ENCODE measurements at places on chromosomes 2 and 18.

DNA sequence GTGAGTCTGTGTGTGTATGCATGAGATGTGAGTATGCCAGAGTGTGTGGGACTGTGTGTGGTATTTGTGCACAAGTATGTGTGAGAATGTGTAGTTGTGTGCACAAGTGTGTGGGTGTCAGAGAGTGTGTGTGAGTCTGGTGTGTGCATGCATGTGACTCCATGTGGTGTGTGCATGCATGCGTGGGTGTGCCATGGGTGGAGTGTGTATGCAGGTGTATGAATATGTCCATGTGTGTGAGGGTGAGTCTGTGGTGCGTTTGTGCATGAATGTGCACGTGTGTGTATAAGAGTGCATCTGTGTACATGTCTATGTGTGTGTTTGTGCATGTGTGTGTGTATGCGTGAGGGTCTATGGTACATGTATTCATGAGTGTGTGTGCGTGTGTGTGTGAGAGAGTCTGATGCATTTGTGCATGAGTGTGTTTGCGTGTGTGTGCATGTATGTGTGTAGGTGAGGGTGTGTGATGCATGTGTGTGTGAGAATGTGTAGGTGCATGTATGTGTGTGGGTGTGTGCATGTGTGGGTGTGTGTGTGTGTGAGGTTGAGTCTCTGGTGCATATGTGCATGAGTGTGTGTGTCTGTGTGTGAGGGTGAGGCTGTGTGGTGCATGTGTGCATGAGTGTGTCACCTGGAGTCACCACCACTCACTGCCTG, 226.8 kb downstream of the LDLRAD4 start:
- no peak for DNase-seq

DNA sequence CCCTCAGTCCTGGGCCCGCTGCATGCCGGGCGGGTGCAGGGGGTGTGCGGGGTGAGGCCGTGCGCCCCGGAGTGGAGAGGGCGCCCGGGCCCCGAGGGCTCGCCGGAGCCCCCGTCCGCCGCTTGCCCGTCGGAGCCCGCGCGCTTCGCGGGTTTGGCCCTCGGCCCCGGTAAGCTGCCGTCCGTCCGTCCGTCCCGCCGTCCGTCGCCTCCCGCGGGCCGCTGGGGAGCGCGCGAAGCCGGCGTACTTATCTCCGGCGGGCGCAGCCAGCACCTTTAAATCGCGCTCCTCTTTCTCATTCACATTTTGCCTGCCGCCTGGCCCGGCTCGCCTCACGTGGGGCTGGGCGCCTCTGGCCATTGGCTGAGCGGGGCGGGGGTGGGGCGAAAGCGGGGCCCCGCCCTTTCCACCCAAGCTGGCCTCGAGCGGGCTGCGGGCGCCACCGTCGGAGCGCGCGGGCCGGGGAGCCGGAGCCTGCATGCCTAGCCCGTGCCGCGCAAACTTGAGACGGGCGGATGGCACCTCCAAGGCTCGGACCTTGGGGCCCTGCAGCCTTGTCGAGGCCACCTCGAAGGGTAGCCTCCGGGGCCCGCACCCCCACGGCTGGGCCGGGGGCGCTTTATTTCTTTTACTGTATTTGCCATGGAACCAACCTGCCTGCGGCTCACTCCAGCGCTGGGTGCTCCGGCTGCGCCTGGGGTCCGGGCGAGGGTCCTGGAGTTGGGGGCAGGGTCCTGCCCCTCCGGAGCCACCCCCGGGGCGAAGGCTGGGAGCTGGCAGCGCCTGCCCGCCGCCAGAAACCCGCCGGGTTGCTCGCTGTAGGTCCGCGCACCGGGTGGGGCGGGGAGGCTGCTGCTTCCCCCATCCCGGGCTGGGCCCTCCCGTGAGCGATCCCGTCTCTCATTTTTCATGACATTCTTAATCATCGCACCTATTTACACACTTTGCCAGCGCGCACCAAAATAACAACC, at the start of gene GBX2:
Gene GBX2 (minus strand): TSS at position 277 of the 971 bp plus-strand sequence. CDS start 415 bp downstream, outside the sequence.
- DNase-seq = no peak

GRCh38 chr18:41938445-41938844, 16.6 kb upstream of the PIK3C3 start:
- DNase-seq = no peak

DNA sequence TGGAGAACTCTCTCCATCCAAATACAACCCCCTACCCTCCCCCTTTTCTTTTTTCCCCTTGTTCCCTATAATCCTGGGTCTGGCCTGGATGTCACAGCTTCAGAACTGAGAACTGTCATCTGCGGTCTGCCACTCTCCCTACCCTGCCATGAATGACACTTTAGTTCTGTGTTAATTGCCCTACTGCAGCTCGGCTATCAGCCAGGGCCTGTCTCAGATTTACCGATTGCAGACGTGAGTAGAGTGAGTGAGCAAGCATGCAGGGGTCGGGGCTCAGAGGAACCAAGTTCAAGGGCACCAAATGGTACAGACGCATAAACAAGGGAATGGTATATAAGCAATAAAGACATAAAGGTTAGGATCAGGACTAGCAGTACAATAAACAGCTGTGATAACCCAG, 967.8 kb downstream of the BCL11A start:
- no peak for DNase-seq

DNA sequence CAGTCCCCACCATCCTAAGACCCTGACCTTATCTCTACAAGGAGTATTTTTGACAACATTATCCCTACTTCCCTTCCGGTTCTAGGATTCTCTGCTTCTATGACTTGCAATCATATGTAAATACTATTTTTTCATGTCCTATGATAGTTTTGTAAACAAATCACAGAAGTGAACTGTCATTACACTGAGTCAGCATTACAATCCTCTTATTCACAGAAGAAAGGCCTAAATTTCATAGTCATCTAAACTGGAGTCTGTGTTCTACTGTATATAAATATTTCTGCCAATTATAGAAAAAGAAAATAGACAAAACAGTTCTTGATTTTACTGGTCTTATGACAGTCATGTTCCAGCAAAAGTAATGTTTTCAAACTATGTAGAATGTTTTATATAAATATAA, 265.1 kb downstream of the NCKAP5 start:
- no peak for DNase-seq
